ENCODE measurements at places on chromosomes 16 and 17.

DNA sequence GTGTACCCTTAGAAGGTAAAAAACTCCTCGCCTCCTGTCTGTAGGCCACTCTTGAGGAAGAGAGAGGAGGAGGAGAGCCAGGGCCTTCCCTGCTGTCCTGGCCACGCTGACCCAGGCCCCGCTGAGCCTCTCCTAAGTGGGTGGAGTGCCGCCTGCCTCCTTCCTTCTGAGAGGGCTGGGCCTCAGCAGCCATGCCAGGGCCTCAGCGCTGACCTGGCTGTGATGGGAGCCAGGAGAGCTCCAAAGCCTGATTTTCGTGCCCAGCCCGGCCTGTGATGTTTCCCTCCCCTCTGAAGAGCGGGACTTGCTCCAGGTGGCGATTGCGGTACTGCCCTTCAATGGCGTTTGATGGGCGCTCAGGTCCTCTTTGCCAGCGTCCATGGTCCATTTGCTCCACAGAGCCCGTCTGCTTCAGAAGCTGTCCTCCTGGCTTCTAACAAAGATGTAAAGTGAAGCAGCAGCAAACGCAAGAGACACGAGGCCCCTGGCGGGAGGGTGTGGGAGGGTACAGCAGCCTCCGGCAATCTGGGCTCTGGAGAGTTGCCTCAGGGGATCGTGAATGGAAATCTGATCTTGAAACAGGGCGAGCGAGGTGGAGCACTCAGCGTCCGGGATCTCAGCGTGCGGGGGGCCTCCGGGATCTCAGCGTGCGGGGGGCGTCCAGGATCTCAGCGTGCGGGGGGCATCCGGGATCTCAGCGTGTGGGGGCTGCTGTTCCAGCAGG, 93.5 kb downstream of the NPIPB11 start:
- no peak for DNase-seq

- DNase-seq: no peak
Measured at GRCh38 chr17:58313815-58314705, 14.5 kb downstream of the TSPOAP1 start.

- peak; percentile 43 for DNase-seq
Measured at GRCh38 chr16:81779536-81780320, 637 bp downstream of the PLCG2 start.

- DNase-seq: no peak
Measured at GRCh38 chr17:44917456-44917855, 2.2 kb upstream of the GFAP start.

DNA sequence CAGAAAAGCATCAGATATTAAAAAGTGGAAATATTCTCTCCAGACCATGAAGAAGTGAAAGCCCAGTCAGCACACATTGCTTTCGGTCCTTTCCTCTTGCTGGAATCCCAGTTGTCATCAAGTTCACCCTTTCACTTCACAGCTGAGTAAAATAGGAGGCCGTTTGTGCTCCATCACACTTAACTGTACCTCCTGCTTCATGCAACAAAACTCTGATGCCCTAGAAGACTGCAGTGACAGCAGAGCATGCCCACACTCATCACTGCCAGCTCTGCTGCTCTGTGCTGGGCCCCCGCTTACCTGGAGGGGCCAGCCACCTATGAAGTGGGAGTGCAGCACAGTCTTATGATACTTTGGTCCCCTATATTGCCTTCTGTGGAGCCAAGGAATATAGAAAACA, 62.5 kb downstream of the N4BP1 start:
- DNase-seq: no peak

DNA sequence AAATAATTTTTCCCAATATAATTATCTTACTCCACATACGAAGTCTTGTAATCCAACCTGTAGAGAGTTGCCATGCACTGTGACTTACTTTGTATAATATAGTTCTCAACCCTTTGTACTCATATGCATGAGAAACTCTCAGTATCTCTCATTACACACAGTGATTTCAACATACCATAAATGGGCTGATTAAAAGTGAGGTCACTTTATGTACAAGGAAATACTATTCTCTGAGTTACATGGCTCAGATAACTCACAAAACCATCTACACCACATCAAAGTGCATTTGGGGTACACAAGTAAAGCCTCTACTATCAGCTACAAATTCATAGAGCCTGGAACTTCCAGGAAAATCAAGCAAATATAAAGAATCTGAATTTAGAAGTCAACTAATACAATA, 27.9 kb downstream of the SLFN12 start:
- no peak for DNase-seq

- no peak for DNase-seq
Measured at GRCh38 chr16:84611041-84611440, 6.8 kb downstream of the COTL1 start.

DNA sequence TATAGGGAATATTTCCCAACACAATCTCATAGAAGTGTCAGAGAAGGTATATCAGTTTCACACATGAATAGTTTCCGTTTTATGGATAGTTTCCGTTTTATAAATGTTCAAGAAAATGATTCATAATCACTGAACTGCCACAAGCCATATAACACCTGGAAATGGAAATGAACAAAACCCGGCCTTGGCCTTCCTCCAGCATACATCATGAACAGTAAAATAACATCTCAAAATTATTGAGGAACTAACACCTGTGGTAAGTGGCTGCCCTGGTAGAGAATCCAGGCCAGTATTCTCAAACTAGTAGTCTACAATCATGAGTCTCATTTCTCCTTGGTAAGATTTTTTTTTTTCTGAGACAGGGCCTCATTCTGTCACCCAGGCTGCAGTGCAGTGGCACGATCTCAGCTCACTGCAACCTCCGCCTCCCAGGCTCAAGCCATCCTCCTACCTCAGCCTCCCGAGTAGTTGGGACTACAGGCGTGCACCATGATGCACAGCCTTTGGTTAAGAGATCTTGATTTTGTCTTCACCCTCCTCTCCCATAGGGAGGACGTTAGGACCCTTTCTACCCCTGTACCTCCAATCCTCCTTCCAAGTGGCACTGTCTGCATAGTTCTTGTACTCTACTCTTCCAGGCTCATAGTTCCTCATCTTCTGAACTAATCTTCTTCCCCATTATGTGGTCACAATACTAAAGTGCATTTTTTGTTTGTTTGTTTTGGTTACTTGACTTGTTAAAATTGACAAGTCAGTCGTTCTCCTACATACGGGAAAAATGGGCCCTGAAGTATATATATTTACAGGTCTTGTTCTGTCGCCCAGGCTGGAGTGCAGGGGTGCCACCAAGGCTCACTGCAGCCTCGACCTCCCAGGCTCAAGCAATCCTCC, 15.0 kb upstream of the RGS9 start:
- no peak for DNase-seq

- no peak for DNase-seq
Measured at GRCh38 chr17:16314859-16315258, 38.4 kb downstream of the CENPV start.

- DNase-seq: no peak
Measured at GRCh38 chr16:58021661-58022551, 3.6 kb upstream of the MMP15 start.

- no peak for DNase-seq
Measured at GRCh38 chr16:79980650-79981521, 380.3 kb upstream of the MAF start.

DNA sequence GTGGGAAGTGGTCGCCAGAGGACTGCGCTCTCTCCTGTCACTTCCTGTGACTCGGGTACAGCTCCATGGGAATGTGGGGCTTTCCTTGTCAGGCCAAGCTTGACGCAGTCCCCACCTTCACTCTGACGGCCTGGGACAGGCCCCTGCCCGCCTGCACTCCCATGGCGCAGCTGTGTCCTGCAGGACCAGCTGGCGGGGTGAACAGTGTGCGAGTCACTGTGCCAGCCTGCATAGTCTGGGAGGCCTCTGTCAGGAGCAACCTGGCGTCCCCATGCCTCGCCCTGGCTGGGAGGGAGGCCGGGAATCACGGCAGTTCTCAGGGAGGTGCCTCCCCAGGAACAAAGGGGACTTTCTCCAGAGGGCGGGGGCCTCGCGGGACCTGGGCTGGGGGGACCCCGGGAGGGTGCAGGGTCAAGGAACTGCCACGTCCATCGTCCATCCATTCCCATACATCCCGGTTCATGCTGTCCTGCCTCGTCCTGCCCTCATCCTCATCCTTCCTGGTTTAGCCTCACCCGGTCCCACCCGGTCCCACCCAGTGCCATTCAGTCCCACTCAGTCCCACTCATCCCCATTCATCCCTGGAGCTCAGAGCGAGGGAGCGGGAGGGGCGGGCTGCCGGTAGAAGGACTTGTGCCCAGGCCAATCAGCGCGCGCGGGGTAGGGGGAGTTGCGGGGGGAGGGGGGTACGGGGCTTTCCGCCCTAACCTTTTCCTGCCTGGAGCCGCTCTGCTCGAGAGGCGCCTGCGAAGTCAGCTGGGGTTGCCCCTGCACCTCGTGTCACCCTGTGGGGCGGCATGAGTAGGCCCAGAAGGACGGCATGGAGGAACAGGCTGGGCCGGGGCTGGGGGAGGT, 13.4 kb downstream of the FLYWCH1 start:
- no peak for DNase-seq

DNA sequence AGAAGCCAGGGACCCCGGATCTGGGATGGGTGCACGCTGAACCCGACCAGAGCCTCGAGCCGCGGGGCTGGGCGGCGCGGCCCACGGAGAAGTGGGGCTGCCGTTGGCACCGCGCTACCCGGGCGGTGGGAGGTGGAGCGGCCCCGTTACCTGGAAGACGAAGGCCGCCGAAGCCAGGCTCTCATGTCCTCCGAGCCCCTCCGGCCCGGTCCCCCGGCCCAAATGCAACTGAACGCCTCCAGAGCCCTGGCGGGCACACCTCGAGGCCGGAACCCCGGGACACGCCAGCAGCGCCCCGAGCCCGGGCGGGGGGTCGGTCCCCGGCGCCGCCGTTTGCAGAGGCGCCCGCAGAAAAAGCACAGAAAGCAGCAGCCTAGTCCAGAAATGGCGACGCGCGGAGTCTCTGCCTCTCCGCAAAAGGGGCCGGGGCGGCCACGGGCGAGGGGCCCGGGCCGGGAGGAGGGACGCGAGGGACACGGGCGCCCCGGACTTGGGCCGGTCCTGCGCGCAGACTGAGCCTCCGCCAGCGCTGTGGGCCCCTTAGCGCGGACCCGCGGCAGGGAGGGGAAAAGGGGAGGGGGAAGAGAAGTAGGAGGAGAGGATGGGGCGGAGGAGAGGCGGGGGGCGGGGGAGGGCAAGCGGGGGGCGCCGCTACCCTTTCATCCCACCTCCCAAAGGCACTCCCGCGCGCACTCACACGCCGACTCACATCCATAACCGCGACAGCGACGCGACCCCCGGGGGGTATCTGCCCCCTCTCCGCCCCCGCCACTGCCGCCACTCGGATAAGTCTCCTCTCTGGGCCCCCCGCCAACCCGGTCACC, 1.4 kb downstream of the AXIN2 start:
- peak; percentile 38 for DNase-seq
